ENCODE measurements at places on chromosomes 13 and 19.

DNA sequence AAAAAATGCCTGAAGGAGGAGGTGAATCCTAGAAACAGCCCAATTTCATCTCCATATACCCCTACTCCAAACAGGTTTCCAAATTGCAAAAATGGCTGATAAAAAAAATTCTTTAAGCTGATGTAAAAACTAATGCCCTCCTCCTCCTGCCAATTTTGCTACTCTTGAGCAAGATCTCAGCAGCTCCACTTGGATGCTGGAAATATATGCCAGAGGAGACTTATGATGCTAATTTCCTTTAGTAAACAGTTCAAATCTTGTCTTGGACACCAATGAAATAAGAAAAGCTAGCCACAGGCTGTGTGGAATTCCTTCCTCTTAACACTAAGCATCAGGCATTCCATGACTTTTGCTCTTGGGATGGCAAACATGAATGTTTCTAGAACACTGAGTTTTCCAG is 67.5 kb downstream of the INSR start:
- ATAC-seq: no peak

- ATAC-seq: no peak
These were observed 2.8 kb downstream of the JSRP1 start for GRCh38 chr19:2253106-2254063.

GRCh38 chr13:30346153-30346788 is 38.9 kb upstream of the KATNAL1 start:
- peak; percentile 89 for ATAC-seq

GRCh38 chr13:24922387-24922744 is 158.4 kb downstream of the RNF17 start:
- ATAC-seq: peak; percentile 48

DNA sequence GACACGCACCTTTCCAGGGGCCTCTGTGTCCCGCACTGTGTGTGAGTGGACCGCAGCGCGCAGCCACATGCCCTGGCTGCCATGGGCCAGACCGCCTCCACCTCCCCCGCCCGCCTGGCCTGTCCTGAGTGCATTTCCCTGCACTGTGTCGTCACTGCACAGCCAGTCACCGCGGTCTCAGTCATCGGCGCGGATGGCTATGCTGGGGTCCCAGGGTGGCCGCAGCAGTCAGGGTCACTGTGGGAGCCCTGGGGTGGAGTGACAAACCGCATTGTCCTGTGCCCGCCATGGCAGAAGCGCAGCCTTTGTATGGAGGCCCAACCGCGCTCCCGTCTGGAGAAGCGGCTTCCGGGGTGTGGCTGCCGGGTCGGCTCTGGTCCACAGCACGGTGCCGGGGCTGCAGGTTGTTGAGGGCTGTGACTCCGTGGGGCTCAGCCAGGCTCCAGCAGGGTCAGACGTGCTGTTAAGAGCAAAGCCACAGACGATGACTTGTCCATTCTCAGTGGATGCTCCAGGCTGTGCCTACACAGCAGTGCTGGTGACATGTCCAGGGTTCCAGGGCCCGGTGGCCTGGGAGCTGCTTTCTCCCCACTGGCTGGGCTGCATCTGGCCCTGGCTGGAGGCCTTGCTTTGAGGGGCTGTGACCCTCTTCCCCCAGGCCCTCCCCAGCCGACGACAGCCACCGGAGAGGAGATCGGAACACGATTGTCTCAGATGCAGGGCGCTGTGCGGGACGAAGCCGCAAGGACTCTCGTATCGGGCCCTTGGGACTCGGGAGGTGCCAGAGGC is 6.3 kb upstream of the NDUFS7 start:
- ATAC-seq: peak; percentile 22

DNA sequence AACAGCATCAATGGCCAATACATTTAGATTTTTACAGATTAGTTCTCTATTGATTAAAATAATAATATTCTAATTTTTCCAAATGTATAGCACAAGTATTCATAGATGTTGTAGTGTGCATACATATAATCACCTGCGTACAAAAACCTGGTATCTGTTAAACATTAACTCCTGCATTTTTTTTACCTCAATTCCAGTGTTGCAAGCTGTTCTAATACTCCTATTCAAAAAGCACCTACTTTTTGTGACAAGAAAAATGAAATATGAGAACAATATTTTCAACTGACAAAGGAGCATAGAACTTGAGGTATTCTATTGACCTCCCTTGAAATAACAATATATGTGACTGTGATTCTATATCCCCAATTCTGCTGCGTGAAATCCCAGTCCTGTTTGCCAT is 422.9 kb upstream of the PCDH20 start:
- ATAC-seq: no peak

DNA sequence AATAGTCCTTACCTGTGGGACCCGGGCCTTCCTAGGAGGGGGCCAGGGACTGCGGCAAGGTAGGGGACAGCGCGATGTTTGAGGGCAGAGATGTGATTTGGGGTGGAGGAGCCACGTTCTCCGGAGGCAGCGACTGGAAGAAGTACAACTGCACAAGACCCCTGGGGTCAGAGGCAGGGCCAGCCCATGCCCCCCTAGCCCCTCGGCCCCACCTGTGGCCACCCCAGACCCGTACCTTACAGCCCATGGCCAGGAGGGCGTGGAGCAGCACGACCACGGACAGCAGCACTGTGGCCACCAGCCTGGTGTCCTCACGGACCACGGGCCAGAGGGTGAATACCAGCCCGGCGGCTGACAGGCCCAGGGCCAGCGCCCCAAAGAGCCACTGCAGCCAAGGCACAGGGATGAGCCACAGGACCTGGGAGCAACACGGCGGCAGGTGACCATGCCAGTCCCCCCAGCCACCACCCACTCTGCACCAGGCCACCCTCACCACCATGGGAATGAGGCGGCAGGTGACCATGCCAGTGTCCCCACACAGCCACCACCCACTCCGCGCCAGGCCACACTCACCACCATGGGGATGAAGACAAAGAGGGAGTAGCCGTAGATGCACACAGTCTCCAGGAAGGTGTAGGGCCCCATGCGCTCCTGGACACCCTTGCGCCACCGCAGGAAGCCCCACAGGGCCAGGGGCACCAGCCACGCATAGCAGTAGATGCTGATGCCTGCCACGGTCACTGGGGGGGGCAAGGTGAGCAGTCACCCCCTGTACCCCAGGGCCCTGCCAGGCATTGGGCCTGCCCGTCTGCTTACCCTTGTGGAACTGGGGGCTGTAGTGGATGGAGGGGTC is 5.0 kb downstream of the YIPF2 start:
- no peak for ATAC-seq

DNA sequence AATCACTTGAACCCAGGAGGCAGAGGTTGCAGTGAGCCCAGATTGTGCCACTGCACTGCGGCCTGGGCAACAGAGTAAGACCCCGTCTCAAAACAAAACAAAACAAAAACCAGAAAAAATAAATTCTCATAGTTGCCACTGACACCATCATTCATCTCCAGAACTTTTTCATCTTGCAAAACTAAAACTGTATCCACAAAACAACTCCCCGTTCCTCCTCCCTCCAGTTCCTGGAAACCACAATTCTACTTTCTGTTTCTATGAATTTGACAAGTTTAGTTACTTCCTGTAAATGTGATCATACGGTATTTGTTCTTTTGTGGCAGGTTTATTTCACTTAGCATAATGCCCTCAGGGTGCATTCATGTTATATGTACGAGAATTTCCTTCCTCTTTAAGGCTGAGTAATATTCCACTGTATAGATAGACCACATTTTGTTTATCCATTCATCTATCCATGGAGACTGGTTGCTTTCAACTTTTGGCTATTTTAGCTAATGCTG is 13.2 kb upstream of the ADGRE5 start:
- ATAC-seq: no peak

DNA sequence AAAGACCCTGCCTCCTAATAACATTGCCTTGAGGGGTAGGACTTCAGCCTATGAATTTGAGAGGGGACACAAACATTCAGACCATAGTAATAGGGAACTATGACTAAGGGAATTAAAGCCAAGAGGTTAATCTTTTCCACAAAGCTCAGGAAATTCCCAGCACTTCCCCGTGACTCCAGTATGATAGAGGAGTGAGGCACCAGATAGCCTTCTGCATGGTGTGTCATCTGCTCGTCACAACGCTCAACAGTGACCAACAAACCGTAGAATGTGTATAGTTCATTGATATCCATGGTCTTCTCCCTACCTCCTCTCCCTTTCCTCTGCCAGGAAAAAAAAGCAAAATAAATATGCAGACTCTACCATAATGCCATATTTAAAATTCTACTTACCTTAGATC is 64.4 kb downstream of the B3GLCT start:
- no peak for ATAC-seq

DNA sequence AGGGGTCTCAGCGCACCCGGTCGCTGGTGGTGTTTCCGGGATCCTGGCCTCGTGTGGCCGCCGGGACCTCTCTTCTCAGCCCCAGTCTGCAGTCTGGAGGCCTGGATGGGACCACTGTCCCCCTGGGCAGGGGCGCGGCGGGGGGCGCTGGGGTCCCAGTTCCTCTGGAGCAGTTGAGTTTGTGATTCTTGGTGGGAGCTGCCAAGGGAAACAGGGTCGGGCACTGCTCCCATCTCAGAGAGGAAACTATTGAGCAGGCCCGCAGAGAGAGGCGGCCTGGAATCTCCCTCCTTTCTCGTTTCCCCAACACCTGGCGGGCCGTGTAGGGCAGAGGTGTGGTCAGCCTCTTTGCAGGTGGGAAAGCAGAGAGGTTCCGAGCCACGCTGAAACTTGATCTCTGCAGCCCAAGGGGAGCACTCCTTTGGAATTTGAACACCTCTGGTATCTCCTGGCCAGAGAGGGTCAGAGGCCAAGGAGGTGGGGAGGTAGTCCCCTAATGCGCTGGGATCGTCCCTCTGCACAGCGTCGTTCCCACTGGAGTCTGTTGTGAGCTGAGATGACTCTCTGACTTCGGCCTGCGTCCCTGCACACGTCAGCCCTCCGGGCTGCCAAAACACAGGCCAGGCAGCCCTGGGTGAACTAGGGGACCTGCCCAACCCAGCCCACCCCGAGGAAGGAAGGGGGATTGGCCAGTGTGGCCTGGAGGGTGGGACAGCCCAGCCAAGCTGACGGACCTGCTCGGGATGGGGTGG is 741 bp downstream of the PLEKHF1 start:
- peak; percentile 7 for ATAC-seq

DNA sequence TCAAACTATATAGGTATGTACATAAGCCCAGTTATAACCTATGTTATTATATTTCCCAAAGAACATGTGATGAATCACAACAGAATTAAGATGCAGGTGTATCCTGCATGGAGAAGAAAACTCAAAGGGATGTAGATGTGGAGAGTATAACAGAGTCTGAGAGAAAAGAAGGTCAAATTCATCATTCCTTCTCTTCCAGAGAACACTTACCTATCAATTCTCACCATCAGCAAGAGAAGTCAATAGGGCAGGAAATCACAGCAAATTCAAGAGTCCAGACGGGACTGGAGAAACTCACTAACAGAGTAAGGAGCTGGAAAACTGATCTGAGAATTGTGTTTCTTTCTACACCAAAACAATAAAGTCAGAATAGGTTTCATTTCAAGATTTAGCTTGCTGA is 28.4 kb downstream of the DIAPH3 start:
- no peak for ATAC-seq

DNA sequence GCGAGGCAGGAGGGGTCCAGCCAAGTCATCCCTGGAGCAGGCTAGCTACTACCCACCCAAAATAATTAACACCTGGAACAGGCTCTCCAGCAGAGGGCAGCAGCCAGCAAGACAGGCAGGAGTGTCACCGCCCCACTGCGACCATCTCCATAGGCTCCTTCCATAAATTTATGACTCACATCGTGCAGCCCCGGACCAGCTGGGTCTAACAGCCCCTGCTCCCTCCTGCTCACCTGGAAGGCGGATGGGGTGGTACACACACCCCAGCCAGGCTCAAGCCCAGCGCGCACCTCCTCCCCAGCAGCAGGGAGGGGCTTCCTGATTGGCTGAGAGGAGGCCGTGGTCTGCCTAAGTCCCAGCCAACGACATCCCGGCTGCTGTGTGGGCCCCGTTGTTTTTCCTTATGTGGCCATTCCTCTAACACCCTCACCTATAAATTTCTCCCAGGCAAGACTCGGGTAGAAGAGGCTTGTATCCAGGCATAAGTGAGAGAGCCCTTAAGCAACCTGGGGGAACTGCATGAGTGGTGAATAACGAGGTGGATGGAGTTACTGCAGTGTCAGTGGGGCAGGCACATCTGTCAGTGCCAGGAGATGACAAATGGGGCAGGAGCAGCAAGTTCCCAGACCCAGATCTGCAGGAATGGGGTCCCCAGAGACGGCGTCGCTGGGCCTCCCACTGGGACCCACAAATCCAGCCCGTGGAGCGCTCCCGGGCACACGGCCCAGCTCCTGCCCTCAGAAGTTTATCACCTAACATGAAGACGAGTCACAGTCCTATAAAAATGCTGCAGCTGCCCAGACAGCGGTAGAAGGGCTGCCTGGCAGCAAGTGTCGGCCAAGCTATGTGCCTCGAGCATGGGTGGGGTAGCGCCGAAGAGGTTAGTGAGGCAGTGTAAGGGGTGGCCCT is 43.1 kb downstream of the CEBPG start:
- peak; percentile 48 for ATAC-seq

DNA sequence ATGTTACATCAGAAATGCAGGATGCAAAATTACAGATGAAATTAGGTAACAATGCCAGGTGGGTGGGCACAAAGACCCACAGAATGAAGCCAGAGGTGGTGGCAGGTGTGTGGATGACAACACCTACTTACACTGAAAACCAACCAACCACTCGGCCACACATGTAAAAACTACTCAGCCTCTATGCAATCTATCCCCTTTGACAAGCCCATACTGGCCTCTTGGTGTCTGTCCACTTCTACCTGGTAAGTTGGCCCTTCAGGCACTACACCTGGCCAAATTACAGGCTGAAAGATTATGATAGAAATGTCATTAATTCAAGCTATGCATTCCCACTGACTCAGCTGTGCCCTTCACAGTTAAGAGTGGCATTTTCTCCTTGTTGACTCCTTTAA is 50.0 kb downstream of the BRD4 start:
- ATAC-seq: peak; percentile 18

DNA sequence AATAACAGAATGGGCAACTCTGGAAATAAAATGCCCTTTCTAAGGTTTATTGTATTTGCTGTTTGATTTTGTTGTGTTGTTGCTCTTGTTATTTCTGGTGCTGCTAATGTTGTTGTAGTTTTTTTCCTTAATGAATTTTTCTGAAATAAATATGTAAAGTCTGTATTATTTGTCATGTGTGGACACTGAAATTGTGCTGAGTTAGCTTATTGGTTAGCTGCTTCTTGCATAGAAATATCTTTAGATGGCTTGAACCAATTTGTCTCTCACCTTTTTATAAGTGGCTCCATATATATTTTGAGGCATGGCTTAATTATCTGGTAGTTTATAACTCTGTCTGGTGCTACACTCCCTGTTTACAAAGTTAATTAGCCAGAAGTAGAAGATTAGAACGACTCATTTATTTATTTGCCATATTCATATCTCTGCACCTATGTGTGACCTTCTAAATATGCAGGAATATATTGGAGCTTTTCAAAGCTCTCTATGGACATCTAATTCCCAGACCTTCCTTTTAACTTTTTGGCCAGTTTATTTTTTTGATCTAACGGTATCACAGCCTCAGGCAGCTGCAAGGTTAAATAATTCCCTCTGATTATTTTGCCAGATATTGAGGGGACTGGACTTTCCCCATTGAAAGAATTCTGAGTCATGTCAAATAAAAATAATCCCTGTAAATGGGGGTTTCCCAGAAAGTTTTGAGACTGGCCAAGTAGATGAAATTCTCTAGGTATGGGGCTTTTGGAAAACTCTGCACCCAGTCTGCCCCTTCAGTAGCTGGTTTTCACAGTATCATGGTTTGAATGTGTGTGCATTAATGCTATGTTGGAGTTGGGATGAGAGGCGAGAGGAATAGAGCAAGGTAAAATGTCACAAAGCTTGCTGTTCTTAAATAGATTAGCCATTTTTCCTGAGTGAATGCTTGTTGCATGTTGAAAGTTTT is 1331.7 kb upstream of the MIR17HG start:
- no peak for ATAC-seq
